ENCODE measurements at places on chromosomes 5 and 9. TPM values are rescaled to one million over a fixed set of nuclear protein-coding genes. Genes with fewer than 3 reads are reported as not detected.

The LCN1 gene
- not detected for total RNA-seq

The GFI1B gene
- not detected for total RNA-seq

The CYLC2 gene
- total RNA-seq, result not detected

The STKLD1 gene
- total RNA-seq, result 0.95 TPM

The FBP1 gene
- not detected for total RNA-seq

The SUSD3 gene
- total RNA-seq, result 0.94 TPM

The CBY3 gene
- total RNA-seq, result 0.16 TPM

The SOX30 gene
- total RNA-seq, result not detected

The ESM1 gene
- 2.7 TPM for total RNA-seq

The CDK7 gene
- total RNA-seq, result 70.5 TPM

The PLPP7 gene
- 1.7 TPM for total RNA-seq

The FUT7 gene
- total RNA-seq, result not detected

The ATG12 gene
- total RNA-seq, result 42.2 TPM

The PRSS3 gene
- 47.3 TPM for total RNA-seq

The TSSK1B gene
- total RNA-seq, result 0.16 TPM

The ITGA1 gene
- total RNA-seq, result 4.3 TPM

The FGD3 gene
- total RNA-seq, result not detected

The NOXA1 gene
- 0.26 TPM for total RNA-seq

The TTC1 gene
- total RNA-seq, result 41.3 TPM

The DMRT2 gene
- total RNA-seq, result not detected

The PLAC8L1 gene
- not detected for total RNA-seq

The PDLIM4 gene
- total RNA-seq, result 49.3 TPM

The CCDC180 gene
- 5.2 TPM for total RNA-seq

The FRMPD1 gene
- not detected for total RNA-seq

The SPINK4 gene
- total RNA-seq, result not detected

The IFNA13 gene
- not detected for total RNA-seq

The NEUROG1 gene
- total RNA-seq, result not detected

The PLPPR1 gene
- not detected for total RNA-seq

The FAM120A gene
- 72.5 TPM for total RNA-seq

The SLC36A3 gene
- not detected for total RNA-seq

The FREM1 gene
- 0.16 TPM for total RNA-seq

The FYB1 gene
- 0.16 TPM for total RNA-seq

The TAS2R1 gene
- total RNA-seq, result not detected

The KLHL9 gene
- 28.8 TPM for total RNA-seq

The CTXN3 gene
- total RNA-seq, result not detected

The SYNPO gene
- total RNA-seq, result 2.0 TPM

The LRRC19 gene
- total RNA-seq, result not detected

The ZNF189 gene
- total RNA-seq, result 16.9 TPM

The SLC34A1 gene
- total RNA-seq, result not detected

The FOXE1 gene
- not detected for total RNA-seq

The INSL4 gene
- total RNA-seq, result not detected

The CDX1 gene
- total RNA-seq, result not detected

The TMEM174 gene
- not detected for total RNA-seq

The HEMGN gene
- not detected for total RNA-seq
